ENCODE measurements at places on chromosomes 6 and 20.

DNA sequence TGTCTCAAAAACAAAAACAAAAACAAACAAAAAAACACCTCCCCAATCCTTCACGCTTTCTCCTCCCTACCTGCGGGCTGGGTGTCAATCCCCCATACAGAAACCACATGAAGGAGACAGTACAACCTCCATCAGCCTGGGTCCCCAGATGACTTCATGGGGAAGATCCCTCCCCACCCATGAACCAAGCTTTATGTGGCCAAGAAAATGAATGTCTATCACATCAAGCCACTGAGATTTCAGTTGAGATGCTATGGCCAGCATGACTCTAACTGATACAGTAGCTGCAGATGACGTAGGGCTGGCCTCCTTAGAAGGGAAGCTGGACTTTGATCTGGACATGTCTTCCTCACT, 21.2 kb upstream of the BNIP5 start:
- no peak for DNase-seq

- no peak for DNase-seq
These were observed 78.7 kb downstream of the CDH22 start for GRCh38 chr20:46229478-46230105.

DNA sequence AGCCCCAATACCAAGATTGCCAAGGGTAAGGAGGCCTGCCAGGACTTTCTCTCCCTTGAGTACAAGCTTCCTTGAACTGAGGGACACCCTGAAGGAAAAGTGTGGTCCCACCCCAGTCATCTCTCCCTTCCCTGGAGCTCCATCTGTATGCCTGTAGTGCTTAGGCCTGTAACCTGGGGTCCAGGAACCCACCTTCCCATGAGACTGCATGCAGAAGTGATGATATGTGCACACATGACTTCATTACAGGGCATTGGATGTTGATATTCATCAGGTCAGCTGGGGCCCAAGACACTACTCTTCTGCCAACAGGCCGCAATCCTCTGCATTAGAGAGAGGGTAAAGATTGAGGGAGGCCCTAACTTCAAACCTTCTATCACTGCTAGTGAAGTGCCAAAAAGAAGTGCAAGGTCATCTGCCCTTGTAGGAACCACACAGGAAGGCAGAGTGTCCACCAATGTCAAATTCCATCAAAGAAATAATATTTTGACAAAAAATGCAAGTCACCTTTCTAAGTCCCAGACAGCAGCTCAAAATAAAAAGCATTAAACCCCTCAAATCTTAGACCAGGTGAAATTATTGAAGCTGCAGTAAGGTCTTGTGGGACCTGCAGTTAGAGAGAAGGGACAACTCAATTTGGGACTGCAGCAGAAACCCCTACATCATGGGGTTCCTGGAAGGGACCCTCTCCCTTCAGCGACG, 5.1 kb downstream of the HLA-F start:
- DNase-seq = no peak

DNA sequence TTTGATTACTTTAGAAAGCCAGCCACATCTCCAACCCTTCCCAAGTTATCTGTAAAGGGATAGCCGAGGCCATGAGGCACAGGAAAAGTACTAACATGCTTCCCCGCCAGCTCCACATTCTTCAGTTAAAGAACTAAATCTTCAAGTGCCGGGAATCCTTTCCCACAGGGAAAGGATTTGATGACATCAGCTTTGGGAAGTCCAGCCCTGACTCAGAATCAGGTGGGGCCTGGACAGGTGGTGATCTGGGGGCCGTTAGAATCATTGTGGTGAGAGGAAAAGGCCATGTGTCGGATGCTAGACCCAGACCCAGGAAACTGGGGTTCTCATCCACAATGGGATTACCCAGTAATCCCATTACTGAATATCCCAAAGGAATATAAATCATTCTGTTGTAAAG, 580.0 kb downstream of the QKI start:
- DNase-seq = no peak

DNA sequence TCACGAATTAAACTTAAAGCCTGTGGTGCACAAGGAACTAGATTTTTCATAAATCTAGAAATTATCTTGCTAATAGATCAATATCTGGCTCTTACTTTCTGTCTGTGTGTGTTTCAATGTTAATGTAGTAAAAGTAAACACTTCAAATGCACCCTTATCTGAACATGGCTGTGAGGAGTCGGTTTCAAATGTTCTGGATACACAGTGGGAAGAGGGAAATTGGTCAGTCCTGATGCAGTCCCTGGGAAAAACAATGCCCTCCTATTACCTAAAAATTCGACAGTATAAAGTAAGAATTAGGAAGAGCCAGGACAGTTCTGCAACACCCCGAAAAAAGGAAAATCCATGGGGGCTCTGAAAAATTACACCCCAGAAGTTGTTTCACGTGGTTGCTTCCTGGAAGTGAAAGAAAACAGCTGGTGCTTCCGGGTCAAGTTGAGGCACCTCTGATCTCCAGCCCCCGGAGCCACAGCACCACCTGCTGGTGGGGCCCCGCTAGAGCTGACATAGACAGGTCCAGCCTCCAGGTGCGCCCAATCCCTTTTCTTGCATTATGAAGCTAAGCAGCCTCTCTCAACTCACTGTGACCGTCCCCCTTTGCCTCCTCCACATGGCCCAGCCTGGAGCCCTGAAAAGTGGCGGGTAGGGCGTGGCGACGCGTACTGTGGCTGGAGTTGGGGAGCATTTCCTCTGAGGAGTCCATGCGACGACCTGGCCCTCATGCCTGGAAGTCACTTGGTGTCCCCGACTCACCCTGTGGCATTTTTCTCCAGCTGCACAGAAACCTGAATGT, 8.3 kb downstream of the SEMG2 start:
- peak; percentile 45 for DNase-seq

DNA sequence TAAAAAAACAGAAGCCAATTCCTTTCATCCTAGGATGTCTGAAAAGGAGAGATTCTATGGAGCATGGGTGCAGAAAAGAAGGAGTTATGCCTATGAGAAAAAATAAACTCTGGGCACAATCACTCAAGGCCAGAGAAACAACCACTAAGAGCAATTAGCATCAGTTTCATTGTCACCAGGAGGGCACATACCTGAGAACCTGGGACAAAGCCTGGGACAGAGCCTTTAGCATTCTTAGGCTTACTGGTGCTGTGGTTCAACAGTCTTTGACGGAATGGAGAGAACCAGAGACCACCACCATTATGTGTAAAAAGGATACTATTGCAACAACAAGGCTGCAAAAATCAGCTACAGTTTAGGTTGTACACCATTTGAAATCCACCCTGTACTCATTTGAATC, 29.4 kb upstream of the BCKDHB start:
- no peak for DNase-seq

GRCh38 chr6:28758046-28758817, 165.6 kb downstream of the TRIM27 start:
- DNase-seq = no peak

GRCh38 chr20:531608-532007, 12.0 kb downstream of the CSNK2A1 start:
- DNase-seq = no peak

GRCh38 chr6:90907931-90908655, 321.2 kb upstream of the MAP3K7 start:
- no peak for DNase-seq
